ENCODE measurements at places on chromosomes 4 and X. TPM values are rescaled to one million over a fixed set of nuclear protein-coding genes. Genes with fewer than 3 reads are reported as not detected.
A peak's percentile ranks its signal among the peaks of the same experiment; 100 is the strongest.

DNA sequence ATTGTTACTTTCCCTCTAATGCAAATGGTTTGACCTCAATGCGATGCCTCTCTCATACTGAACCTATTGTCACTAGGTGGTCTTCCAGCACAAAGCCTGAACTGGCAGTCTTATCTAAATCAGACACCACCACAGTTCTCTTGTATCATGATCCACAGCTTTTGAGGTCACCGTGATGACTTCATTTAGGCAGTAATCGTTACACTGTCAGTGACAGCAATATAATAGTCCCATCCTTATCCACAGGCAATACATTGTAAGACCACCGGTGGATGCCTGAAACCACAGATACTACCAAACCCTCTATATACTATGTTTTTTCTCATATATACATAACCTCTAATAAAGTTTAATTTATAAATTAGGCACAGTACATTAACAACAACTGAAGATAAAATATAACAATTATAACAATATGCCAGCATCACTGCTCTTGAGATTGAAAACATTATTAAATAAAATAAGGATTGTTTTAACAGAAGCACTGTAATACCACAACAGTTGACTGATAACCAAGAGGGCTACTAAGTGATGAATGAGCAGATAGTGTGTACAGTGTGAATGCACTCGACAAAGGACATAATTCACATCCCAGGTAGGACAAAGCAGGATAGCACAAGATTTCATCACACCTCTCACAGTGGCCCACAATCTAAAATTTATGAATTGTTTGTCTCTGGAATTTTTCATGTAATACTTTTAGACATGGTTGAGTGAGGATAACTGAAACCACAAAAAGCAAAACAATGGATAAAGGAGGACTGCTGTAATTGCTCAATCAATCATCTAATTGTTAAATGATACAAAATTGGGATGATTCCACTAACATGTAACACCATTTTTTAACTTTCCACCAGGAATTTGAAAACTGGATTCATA is 419.4 kb downstream of the CENPC start:
- no peak overlapping the region for H3K4me3 ChIP-seq
- no peaks in the 10 kb centered on the region for H3K36me3 ChIP-seq

GRCh38 chrX:153688911-153689590 is 1.3 kb downstream of the SLC6A8 start:
- H3K27ac ChIP-seq: no peak overlapping the region
- no peaks in the 10 kb centered on the region for H3K36me3 ChIP-seq
- no peak for DNase-seq
- H3K27me3 ChIP-seq: peaks cover 44% of the 10 kb centered on the region

- DNase-seq: no peak
- H3K27ac ChIP-seq: peak overlapping the region; percentile 76
- peaks cover 39% of the 10 kb centered on the region for H3K4me1 ChIP-seq
These were observed 3.8 kb upstream of the TXK start for GRCh38 chr4:48137846-48138245.

- H3K27ac ChIP-seq: no peak overlapping the region
- no peaks in the 10 kb centered on the region for H3K27me3 ChIP-seq
- DNase-seq: no peak
- no peak overlapping the region for H3K4me3 ChIP-seq
- peaks cover 37% of the 10 kb centered on the region for H3K4me1 ChIP-seq
These were observed 34.5 kb downstream of the ABCE1 start for GRCh38 chr4:145132511-145133098.

- no peaks in the 10 kb centered on the region for H3K27me3 ChIP-seq
- H3K27ac ChIP-seq: peak overlapping the region; percentile 27
- H3K4me3 ChIP-seq: no peak overlapping the region
- no peak for DNase-seq
These were observed 24.3 kb downstream of the SMIM20 start for GRCh38 chr4:25938366-25938765.

- no peaks in the 10 kb centered on the region for H3K36me3 ChIP-seq
- H3K27me3 ChIP-seq: no peaks in the 10 kb centered on the region
- DNase-seq: no peak
These were observed 44.2 kb upstream of the SCRG1 start for GRCh38 chr4:173443121-173443520.

The SSX2B gene
- not detected for total RNA-seq

DNA sequence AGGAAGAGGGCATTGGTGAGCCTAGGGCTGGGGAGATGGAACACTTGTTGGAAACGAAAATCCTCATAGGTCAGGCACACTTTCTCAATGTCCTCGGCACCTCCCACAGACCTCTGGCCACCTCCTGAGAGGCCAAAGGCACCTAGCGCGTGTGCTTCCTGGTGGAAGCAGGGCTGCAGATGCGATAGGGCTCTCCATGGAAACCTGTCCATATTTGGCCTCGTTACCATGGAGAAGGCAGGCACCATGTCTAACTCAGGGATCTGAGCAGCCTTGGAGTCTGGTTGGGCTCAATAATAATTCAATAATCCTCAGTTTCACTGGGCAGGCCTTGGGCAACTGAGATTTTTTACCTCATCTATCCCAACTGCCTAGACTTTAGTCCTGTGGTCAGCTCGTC is 58.3 kb downstream of the RAI2 start:
- H3K27ac ChIP-seq: no peak overlapping the region
- no peaks in the 10 kb centered on the region for H3K27me3 ChIP-seq
- H3K4me1 ChIP-seq: no peaks in the 10 kb centered on the region

DNA sequence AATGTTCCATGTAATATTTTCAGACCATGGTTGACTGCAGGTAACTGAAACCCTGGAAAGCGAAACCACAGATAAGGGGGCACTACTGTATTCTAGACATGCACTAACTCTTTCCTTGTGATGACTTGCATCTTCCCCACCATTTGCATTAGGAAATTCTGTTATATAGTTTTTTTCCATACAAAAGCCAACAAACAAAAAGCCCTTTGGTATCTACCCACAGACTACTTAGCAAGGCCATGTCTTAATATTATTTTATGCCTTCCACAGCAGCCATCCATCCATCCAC is 23.5 kb downstream of the OCIAD1 start:
- no peaks in the 10 kb centered on the region for H3K4me1 ChIP-seq
- H3K27me3 ChIP-seq: no peaks in the 10 kb centered on the region
- H3K4me3 ChIP-seq: no peak overlapping the region
- H3K36me3 ChIP-seq: peaks cover 64% of the 10 kb centered on the region

The SNCA gene
- total RNA-seq: 14.3 TPM

The CTAG1A gene
- not detected for total RNA-seq

DNA sequence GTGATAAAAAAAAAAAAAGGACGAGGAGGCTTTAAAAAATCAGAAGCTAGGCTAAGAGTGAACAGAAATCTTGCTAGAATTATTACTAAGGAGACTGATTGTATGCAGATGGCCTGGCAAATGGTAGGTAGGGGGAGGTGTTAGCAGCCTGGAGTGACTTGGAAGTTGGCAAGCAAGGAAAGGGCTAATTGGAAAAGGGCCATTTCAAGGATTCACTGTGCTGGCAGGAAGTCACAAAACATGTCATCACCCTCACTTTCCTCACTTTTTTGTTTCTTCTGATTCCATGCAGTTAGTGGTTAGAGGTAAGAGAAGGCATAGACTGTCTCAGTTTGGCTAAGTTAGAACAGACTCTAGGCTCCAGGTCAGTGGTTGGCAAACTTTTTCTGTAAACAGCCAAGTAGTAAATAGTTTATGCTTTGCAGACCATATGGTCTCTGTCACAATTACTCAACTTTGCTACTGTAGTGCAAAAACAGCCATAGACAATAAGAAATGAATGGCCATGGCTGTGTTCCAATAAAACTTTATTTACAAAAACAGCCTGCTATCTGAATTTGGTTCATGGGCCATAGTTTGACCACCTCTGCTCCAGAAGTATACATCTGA is 646.5 kb upstream of the ACTRT1 start:
- no peak overlapping the region for H3K4me3 ChIP-seq
- no peak overlapping the region for H3K27ac ChIP-seq
- no peak for DNase-seq

GRCh38 chrX:18769812-18770573 is 62.5 kb downstream of the PPEF1 start:
- H3K27ac ChIP-seq: no peak overlapping the region
- no peaks in the 10 kb centered on the region for H3K4me1 ChIP-seq
- H3K4me3 ChIP-seq: no peak overlapping the region
- H3K36me3 ChIP-seq: no peaks in the 10 kb centered on the region
- DNase-seq: no peak

GRCh38 chr4:84503495-84504437 is 4.7 kb upstream of the NKX6-1 start:
- H3K27ac ChIP-seq: no peak overlapping the region
- peaks cover 1% of the 10 kb centered on the region for H3K4me1 ChIP-seq
- H3K27me3 ChIP-seq: peaks cover 56% of the 10 kb centered on the region
- H3K36me3 ChIP-seq: no peaks in the 10 kb centered on the region
- DNase-seq: no peak
- no peak overlapping the region for H3K4me3 ChIP-seq

GRCh38 chr4:151206241-151207005 is 70.5 kb upstream of the PRSS48 start:
- H3K4me3 ChIP-seq: no peak overlapping the region
- H3K36me3 ChIP-seq: no peaks in the 10 kb centered on the region
- peaks cover 6% of the 10 kb centered on the region for H3K4me1 ChIP-seq
- DNase-seq: no peak
- H3K27ac ChIP-seq: peak overlapping the region; percentile 2
- no peaks in the 10 kb centered on the region for H3K27me3 ChIP-seq

DNA sequence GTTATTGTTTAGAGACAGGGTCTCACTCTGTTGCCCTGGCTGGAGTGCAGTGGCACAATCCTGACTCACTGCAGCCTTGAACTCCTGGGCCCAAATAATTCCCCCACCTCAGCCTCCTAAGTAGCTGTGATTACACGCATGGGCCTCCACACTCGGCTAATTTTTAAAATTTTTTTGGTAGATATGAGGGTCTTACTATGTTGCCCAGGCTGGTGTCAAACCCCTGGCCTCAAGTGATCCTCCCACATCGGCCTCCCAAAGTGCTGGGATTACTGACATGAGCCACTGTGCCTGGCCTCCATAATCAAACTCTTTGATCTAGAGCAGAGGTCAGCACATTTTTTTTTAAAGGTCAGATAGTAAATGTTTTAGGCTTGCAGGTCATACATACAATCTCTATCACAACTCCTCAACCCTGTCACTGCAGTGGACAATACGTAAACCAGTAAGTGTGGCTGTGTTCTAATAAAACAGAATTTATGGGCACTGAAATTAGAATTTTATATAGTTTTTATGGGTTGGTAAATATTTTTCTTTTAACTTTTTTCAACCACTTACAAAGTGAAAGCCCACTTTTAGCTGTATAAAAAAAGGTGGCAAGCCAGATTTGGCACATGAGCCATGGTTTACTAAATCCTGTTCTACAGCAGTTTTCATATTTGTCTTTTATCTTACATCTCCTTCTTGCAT is 105.1 kb upstream of the RAPGEF2 start:
- H3K27me3 ChIP-seq: no peaks in the 10 kb centered on the region
- H3K27ac ChIP-seq: no peak overlapping the region
- H3K36me3 ChIP-seq: no peaks in the 10 kb centered on the region

The RBM41 gene
- total RNA-seq: 21.1 TPM

- H3K4me1 ChIP-seq: no peaks in the 10 kb centered on the region
- no peaks in the 10 kb centered on the region for H3K36me3 ChIP-seq
- H3K27me3 ChIP-seq: no peaks in the 10 kb centered on the region
- no peak for DNase-seq
- no peak overlapping the region for H3K4me3 ChIP-seq
These were observed 226.3 kb upstream of the VCX3A start for GRCh38 chrX:6761251-6761650.

- no peaks in the 10 kb centered on the region for H3K36me3 ChIP-seq
- peak; percentile 89 for DNase-seq
- no peaks in the 10 kb centered on the region for H3K27me3 ChIP-seq
- H3K4me3 ChIP-seq: no peak overlapping the region
- peaks cover 14% of the 10 kb centered on the region for H3K4me1 ChIP-seq
These were observed 50.5 kb downstream of the RHOH start for GRCh38 chr4:40247350-40247749.

The BEX1 gene
- total RNA-seq: 1.0 TPM

The SLC6A8 gene
- total RNA-seq: 72.9 TPM

The TEX13D gene
- not detected for total RNA-seq

GRCh38 chr4:7194251-7195140 is 2.2 kb downstream of the SORCS2 start:
- DNase-seq: peak; percentile 51
- H3K4me3 ChIP-seq: no peak overlapping the region
- H3K4me1 ChIP-seq: peaks cover 5% of the 10 kb centered on the region

- DNase-seq: no peak
- H3K4me1 ChIP-seq: no peaks in the 10 kb centered on the region
- H3K4me3 ChIP-seq: no peak overlapping the region
- H3K27ac ChIP-seq: peak overlapping the region; percentile 63
- peaks cover 21% of the 10 kb centered on the region for H3K36me3 ChIP-seq
These were observed 12.7 kb downstream of the SLC6A8 start for GRCh38 chrX:153700376-153700945.

- no peaks in the 10 kb centered on the region for H3K27me3 ChIP-seq
- peaks cover 43% of the 10 kb centered on the region for H3K36me3 ChIP-seq
- no peak overlapping the region for H3K4me3 ChIP-seq
- H3K4me1 ChIP-seq: peaks cover 43% of the 10 kb centered on the region
These were observed 4.2 kb downstream of the PDHA1 start for GRCh38 chrX:19347916-19348315.

The TXLNG gene
- total RNA-seq: 13.2 TPM

GRCh38 chr4:88217169-88217568 is 58.7 kb upstream of the ABCG2 start:
- H3K4me1 ChIP-seq: peaks cover 7% of the 10 kb centered on the region
- H3K27me3 ChIP-seq: no peaks in the 10 kb centered on the region
- DNase-seq: no peak
- H3K36me3 ChIP-seq: no peaks in the 10 kb centered on the region
- H3K4me3 ChIP-seq: no peak overlapping the region

DNA sequence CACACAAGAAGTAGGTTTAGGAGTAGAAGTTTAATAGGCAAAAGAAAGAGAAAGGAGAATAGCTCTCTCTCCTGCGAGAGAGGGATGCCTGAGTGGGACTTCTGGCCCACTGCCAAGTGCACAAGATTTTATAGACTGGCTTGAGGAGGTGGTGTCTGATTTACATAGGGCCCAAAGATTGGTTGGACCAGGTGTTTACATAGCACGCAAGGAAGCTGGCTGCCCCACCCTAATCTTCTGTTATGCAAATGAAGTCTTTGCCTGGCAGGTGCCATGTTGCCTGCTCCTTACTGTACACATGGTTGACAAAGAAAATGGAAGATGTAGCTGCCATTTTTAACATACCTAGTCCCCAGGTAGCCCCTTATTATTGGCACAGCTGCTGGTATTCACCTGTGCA is 170.8 kb upstream of the GATB start:
- no peaks in the 10 kb centered on the region for H3K36me3 ChIP-seq
- H3K4me3 ChIP-seq: no peak overlapping the region
- no peaks in the 10 kb centered on the region for H3K27me3 ChIP-seq
- H3K27ac ChIP-seq: no peak overlapping the region
- DNase-seq: no peak
- no peaks in the 10 kb centered on the region for H3K4me1 ChIP-seq

GRCh38 chr4:61440321-61440720 is 240.2 kb downstream of the ADGRL3 start:
- no peak overlapping the region for H3K4me3 ChIP-seq
- no peaks in the 10 kb centered on the region for H3K36me3 ChIP-seq
- no peak for DNase-seq
- no peaks in the 10 kb centered on the region for H3K4me1 ChIP-seq

The ABCG2 gene
- total RNA-seq: 0.77 TPM
